ENCODE measurements at places on chromosomes 5 and 9.

- DNase-seq, result no peak
Observed at GRCh38 chr9:115466756-115467155, 348.8 kb upstream of the TNC start.

DNA sequence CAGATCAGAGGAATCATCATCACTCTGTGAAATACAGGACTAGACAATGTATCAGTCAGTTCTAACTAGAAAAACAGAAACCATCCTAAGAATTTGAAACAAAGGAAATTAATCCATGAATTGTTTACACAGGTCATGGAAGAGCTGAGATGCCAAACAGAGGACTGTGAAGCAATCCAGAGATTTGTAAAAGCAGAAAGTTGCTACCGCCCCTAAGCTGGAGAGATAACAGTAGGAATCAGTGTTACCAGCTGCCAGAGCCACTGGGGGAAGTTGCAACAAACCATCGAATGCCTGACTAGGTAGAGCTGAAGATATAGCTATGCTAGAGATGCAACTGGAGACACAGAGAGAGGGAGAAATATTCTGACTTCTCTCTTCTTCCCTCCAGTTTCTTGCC, 10.4 kb upstream of the MIER3 start:
- DNase-seq, result no peak

GRCh38 chr5:80300125-80300524, 19.7 kb upstream of the SPZ1 start:
- no peak for DNase-seq

- DNase-seq, result no peak
Observed at GRCh38 chr5:151469992-151470391, 22.6 kb downstream of the SLC36A1 start.

DNA sequence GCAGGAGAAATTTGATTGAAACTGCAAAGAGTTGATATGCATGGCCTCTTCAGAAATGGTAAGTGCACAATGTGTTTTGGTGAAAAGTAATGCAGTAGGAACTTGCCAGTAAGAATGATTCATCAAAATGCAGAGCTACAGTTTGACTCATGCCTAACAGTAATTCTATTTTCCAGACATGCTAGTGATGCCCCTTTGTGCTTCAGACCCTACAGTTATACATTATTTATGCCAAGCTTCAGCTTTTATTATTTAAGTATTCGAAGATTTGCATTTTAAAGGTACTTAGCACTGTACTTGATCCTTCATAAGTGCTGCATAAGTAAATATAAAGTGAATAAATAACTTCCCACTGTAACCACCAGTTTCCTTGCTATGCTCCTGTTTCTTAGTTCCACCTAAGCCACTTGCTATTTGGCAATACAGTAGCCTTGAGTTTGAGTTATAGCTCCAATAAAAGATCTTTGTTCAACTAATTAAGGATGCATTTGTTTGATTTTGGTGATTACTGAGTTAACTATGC, 3.6 kb upstream of the SPATA31E1 start:
- DNase-seq, result peak; percentile 59

GRCh38 chr5:38607930-38608564, 51.6 kb upstream of the LIFR start:
- DNase-seq, result no peak

DNA sequence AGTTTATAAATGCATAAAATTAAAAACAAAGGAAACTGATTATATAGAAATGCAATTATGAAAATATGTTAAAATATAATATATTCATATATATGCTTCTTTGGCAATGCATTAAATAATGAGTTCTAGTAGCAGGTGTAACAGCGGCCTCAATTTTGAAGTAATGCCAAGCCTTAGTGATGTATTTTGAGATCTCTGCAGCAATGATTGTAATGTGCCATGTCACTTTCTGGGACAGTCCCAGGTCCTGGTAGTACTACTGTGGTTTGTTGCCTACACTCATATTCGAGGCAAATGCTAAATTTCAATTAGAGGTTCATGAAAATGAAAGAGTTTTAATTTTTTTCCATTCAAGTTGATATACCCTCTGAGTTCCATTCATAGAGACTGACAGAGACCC, 75.8 kb upstream of the ORM1 start:
- DNase-seq, result no peak

GRCh38 chr5:80326468-80326867, 6.7 kb downstream of the SPZ1 start:
- DNase-seq, result no peak

GRCh38 chr9:6917162-6917561, 159.4 kb downstream of the KDM4C start:
- no peak for DNase-seq

DNA sequence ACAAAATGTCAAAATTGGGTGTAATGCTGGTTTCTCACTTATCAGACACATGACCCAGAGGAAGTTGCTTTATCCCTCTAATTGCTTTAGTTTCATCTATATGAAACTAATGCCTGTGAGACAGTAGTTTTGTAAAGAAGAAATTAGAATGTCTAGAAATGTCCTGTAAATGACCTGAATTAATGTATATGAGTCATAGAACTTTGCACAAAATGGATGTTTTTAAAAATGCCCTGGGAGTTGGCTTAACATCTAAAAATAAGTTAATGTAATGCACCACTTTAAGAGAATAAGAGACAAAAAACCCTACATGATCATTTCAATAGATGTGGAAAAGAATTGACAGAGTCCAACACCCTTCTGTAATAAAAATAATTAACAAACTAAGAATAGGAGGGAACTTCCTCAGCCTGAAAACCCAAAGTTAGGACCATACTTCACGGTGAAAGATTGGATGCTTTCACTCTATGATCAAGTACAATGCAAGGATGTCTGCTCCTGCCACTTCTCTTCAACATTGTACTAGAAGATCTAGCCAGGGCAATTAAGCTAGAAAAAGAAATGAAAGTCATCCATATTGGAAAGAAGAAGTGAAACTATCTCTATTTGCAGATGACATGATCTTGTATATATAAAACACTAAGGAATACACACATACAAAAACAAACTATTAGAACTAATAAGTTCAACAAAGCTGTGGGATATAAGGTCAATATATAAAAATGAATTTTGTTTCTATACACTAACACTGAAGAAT, 117.9 kb downstream of the MELK start:
- no peak for DNase-seq

- DNase-seq, result no peak
Observed at GRCh38 chr5:95959888-95960666, 1.6 kb downstream of the ELL2 start.

DNA sequence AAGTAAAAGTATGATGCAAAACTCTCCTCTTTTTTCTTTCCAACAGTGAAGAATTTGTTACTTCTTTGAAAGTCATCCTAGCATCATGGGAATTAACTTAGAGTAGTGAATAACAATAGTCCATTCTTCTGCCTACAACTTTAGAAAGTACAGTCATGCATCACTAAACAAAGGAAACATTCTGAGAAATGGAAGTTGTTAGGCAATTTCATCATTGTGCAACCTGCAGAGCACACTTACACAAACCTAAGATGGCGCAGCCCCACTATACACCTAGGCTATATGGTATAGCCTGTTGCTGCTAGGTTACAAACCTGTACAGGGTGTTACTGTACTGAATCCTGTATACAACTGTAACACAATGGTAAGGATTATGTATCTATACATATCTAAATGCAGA, 1209.3 kb upstream of the C9orf72 start:
- peak; percentile 32 for DNase-seq

DNA sequence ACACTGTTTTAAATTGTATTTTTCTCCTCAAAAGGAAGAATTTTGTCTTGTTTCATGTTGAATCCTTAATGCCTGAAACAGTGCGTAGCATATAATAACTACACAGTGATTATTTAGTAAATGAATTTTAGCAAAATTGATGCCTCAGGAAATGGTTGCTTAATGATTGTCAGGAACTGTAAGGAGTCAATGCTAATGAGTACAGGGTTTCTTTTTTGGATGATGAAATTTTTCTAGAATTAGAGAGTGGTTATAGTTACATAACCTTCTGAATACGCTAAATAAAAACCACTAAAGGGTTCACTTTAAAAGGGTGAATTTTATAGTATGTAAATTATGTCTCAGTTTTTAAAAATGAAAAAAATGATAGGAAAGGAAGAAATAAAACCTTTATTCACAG, 14.9 kb downstream of the FAM151B start:
- no peak for DNase-seq

GRCh38 chr5:141514330-141515133, 25.7 kb downstream of the PCDHGC5 start:
- no peak for DNase-seq

DNA sequence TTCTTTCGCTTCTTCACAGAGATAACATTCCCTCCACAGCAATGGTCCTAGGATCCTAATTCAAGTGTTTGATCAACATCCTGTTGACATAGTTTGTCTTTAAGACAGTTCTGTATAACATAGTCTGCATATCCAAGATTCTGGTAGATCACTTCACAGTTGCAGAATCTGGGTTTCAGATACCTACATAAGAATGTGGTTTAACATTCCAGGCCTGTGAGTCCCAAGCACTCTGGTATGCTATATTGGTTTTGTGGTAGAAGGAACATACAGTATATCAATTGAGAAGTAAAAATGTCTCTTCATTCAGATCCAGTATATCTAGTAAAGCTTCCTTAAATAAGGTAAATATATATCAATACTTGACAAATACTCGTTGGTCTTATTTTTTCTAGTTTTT, 914.2 kb upstream of the CDH6 start:
- DNase-seq, result no peak

- DNase-seq, result no peak
Observed at GRCh38 chr9:77892955-77893514, 138.6 kb downstream of the GNAQ start.

- DNase-seq, result no peak
Observed at GRCh38 chr9:112352209-112352608, 18.8 kb upstream of the PTBP3 start.

GRCh38 chr5:106172681-106173532, 1497.8 kb downstream of the EFNA5 start:
- DNase-seq, result no peak

- DNase-seq, result no peak
Observed at GRCh38 chr5:139636975-139637408, 11.2 kb upstream of the CXXC5 start.

- DNase-seq, result no peak
Observed at GRCh38 chr5:54573812-54574489, 56.4 kb downstream of the SNX18 start.

DNA sequence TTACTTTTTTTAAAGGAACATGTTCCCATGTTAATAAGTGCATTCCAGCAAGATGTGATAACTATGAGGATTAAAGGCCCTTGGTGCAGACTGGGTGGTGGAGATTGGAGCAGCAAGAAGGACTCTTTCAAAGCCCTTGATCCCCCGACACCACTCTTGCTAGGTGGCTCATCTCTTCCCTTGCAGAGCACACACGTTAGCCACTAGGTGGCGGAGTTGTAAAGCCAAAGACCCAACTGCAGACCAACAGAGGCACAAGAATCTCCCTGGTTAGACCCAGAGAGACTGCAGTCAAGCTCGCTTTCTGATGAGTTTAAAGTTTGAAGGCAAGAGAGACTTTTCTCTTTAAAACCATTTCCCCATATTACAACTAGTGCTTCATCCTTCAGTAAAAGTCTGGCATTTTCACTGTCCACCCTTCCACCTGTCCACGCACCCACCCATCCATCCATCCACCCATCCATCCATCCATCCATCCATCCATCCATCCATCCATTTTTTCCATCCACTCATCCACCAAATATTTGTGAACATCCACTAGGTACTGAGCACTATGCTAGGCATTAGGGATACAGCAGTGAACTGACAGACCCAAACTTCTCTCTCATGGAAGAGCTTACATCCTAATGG, 226.9 kb downstream of the MSX2 start:
- DNase-seq, result peak; percentile 24

GRCh38 chr5:36878392-36879082, 2.0 kb downstream of the NIPBL start:
- DNase-seq, result no peak

- no peak for DNase-seq
Observed at GRCh38 chr9:34647651-34648050, 1.2 kb downstream of the GALT start.

DNA sequence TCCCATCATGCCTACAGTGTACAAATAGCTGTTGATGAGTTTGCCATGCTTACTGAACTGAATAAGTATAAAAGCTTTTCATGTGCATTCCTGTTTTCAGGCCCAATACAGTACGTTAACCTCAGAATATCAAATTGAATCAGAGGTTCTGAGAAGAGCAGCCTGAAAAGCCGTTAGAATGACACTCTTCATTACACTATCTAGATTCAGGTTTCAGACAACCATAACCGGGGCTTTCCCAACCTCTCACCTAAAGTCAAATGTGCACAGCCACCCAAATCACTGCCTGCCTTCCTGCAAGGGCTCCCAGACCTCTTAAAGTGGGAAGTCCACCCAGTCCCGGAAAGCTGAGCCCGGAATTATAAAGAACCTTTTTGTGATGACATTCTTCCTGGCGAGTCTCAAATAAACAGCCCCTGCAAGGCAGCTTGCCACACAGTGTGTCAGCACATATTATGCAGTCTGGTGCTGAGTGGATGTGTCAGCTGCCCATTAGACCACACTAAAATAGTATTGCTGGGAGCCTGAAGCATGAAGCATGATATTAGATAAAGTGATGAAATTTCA, 245.8 kb downstream of the TLE4 start:
- DNase-seq, result no peak

GRCh38 chr9:93164085-93164484, 19.9 kb upstream of the WNK2 start:
- DNase-seq, result no peak

DNA sequence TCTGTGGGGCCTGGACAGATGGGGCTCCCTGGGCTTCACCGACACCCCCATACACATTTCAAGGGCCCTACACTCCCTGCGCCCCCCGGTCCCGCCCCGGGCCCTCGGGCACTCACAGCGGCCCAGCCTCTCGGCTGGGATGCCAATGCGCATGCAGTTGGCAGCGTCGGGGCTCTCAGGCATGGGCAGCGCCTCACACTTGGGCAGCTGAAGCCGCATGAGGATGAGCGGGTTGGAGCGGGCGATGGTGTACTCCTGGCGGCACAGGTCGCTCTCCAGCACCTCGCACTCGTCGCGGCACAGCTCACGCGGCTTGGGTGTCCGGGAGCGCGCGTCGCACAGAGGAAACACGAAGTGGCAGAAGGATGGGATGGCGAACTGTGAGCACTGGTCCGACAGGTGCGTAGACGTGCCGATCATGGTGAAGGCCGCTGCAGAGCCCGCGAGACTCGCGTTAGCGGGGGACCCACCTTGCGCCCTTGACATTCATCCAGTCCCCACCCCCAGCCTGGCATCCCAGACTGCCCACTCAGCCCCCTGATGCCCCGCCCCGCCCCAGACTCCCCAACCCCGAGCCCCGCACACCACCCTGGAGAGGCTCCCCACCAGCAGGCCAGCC, 216.9 kb downstream of the ROR2 start:
- no peak for DNase-seq

- no peak for DNase-seq
Observed at GRCh38 chr9:98403715-98404114, 148.3 kb upstream of the TBC1D2 start.
